ENCODE measurements at places on chromosomes 6 and 20.

DNA sequence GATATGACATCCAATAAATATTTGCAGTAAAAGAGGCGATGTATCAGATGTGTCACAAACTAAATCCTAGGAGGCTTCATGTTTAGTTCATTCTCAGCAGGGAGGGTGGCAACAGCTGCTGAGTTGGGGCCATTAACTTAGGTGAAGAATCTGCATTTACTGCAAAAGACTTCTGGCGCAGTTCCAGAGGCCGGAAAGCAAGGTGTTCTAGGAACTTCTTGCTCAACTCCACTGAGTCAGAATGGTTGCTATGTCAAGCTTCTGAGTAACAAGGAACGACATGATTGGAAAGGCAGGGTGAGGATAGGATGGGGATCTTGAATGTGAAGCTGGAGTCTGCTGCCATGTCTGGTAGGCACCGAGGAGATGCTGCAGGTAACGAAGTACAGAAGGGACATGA lies 11.7 kb downstream of the ADNP start:
- DNase-seq = no peak

DNA sequence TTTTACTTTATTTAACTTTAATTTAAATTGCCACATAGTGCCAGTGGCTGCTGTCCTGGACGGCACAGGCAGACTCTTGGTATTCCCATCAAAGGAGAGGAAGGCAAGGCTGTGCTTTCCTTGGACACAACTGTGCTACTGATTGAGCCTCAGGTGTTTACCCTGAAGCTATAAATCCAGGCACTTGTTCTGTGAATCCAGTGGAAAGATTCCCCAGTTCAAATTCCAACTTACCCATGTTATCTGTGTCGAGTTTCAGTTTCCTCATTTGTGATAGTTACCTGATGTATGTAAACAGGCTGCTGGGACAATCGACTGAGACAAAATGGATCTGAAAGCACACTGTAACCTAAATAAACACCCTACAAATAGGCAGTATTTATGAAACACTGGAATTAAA lies 57.2 kb downstream of the PLAGL1 start:
- no peak for DNase-seq

GRCh38 chr20:5448449-5449118 lies 131.8 kb upstream of the PROKR2 start:
- DNase-seq = peak; percentile 44

- DNase-seq = no peak
Observed at GRCh38 chr6:7045746-7046145, 62.0 kb upstream of the RREB1 start.

DNA sequence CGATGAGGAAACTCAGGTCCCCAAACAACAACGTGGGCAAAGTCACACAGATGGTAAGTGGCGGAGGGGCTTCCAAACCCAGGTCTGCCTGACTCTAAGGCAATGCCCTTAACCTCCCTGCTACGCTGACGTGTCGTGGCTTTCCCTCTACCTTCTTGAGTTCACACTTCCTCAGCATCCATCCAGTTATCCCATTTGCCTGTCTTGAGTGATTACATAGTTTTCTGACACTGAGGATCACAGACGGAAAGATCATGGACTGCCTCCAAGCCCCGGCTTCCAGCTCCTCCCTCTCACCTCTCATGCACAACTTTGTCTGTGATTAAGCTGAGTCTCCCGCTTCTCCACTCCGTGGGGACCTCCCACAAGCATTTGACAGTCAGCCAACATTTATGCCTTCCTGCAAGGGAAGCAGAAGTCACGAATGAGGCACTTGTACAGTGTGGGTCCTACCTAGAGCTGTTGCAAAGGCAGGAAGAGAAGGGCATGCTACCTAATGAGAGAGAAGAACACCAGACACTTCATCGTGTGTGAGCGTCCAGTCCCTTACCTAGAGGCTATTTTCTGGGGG lies 33.8 kb downstream of the TBC1D7 start:
- DNase-seq = no peak

DNA sequence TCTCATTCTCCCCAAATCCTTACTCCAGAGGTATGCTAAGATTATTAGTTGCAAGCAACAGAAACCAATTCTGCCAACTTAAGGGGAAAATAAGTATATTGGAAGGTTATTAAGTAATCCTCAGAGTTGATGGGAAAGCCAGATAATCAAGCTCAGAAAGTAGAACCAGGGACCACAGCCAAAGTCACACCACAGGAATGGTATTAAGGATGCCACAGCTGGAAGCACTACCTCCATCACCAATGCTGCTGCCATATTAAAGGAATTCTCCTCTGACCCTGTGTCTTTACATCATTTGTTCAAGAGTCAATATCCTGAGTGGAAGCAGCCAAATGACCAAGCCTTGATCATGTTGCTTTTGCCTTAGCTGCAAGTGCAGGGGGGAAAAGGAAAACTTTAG lies 9.9 kb downstream of the PROCR start:
- DNase-seq = no peak

DNA sequence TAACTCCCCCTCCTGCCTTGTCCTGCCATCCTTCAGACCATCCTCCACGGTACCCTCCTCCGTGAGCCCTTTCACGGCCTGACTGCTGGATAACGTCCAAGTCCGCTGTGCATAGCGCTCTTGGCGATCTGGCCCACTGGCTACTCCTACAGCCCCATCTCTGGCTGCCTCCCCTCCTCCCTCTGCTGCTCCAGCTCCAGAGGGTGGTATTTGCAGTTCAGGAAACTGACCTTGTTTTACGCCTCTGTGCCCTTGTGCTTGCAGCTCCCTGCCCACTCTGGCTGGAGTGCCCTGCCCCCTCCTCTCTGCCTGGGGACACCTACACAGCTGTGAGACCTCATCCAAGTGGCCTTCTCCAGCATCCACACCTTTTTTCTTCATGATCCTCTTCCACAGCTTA lies 6.5 kb upstream of the RREB1 start:
- no peak for DNase-seq

- DNase-seq = no peak
Observed at GRCh38 chr20:19223640-19224039, 11.2 kb downstream of the SLC24A3 start.

DNA sequence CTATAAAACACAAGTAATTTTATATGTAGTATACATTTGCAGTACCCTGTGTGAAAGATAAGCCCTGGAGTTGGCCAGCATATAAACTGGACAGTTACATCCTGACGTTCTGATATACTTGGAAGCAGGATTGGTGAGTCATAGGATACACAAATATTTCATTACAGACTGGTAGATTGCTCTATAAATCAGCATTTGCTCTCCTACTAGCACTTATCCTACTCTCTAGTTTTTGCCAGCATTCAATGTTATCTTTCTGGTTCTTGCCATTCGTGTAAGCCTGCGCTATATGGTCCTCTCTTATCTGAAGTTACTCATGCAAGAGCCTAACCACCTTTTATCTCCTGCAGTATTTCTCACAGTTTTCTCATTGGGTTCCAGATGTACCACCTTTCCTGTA lies 680.2 kb upstream of the MMS22L start:
- DNase-seq = no peak

GRCh38 chr20:8394308-8394945 lies 262.4 kb downstream of the PLCB1 start:
- no peak for DNase-seq

- no peak for DNase-seq
Observed at GRCh38 chr6:144578385-144579350, 293.5 kb downstream of the UTRN start.

GRCh38 chr6:107784669-107785068 lies 39.4 kb downstream of the SCML4 start:
- DNase-seq = no peak

DNA sequence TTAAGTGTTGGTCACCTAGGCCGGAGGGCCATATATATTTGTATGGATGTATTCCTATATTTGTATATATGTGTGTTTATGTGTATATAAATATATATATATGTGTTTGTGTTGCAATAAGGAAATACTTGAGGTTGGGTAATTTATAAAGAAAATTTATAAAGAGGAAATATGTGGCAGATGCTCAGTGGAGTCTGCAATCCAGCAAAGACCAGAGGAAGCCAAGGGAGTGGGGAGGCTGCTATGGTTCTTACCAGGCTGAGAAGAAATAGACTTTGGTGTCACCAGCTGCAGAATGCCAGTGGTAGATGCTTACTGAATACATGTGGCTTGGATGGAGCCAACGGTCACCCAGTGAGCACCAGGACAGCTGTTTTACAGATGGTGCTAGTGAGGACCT lies 97.4 kb upstream of the ELOVL5 start:
- DNase-seq = no peak

DNA sequence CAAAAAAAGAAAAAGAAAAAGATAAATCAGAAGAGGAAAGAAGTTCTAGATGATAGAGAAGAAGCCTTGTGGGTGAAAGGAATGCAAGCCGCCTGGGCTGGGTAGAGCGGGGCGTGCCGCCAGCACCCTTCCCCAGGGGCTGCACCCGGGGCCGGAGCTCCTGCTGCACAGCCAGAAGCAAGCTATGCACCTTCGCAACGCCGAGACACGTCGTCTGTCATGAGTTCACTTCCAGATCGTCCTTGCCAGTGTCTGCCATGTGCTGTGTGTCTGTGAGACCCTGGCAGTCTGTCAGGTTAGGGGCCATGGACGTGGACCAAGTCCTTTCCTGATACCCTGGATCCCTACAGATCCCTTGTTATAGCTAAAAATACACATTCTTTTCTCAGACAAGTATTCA lies 25.5 kb upstream of the ADRM1 start:
- DNase-seq = no peak

- DNase-seq = peak; percentile 66
Observed at GRCh38 chr6:26175428-26176181, 88.4 kb downstream of the HFE start.

- peak; percentile 73 for DNase-seq
Observed at GRCh38 chr6:152948150-152948768, 34.6 kb downstream of the FBXO5 start.

DNA sequence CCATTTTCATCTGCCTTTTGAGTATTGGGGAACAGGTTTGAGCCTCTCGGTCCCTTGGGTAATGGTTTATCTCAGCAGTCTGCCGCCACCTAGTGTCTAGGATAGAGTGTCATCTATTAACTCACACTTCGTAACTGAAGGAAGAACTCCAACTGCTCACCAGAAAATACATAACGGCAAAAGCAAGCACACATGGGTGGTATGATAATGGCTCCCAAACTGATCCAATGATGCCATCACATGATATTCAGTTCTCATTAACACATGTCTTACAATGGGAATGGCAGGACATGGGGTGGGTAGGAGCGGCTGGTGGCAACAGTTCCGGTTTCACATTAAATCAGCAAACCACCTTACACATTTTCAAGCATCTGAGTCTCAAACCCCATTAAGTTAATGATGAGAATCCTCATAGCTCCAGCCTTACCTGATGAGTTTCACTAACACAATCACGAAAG lies 110.7 kb upstream of the PHACTR1 start:
- DNase-seq = peak; percentile 81

- DNase-seq = peak; percentile 87
Observed at GRCh38 chr20:48620507-48621375, 207.1 kb downstream of the PREX1 start.

GRCh38 chr6:33008944-33009861 lies at the start of gene HLA-DOA:
TSS of gene HLA-DOA (minus strand) at chr6:33009591.
- peak; percentile 65 for DNase-seq

GRCh38 chr6:116012471-116012949 lies 48.2 kb downstream of the FRK start:
- DNase-seq = no peak

GRCh38 chr6:139570166-139570565 lies 195.7 kb upstream of the CITED2 start:
- DNase-seq = no peak

- peak; percentile 20 for DNase-seq
Observed at GRCh38 chr6:26383624-26384417, 913 bp downstream of the BTN2A2 start.

GRCh38 chr6:44278774-44279697 lies 8.8 kb downstream of the TMEM151B start:
- no peak for DNase-seq

GRCh38 chr6:44668976-44669934 lies 281.7 kb downstream of the CDC5L start:
- no peak for DNase-seq

DNA sequence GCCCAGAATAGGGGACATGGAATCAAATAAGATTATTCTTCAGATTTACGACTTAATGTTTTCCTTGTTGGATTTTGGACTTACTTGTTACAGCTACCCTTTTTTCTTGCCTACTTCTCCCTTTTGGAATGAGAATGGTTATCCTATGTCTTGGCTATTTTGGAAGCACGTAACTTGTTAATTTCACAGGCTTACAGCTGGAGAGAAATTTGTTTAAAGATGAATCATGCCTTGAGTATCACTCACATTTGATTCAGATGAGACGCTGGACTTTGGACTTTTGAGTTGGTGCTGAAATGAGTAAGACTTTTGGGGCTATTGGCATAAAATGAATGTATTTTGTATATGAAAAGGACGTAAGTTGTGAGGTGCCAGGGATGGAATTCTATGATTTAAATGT lies 83.3 kb downstream of the SMPDL3A start:
- no peak for DNase-seq

DNA sequence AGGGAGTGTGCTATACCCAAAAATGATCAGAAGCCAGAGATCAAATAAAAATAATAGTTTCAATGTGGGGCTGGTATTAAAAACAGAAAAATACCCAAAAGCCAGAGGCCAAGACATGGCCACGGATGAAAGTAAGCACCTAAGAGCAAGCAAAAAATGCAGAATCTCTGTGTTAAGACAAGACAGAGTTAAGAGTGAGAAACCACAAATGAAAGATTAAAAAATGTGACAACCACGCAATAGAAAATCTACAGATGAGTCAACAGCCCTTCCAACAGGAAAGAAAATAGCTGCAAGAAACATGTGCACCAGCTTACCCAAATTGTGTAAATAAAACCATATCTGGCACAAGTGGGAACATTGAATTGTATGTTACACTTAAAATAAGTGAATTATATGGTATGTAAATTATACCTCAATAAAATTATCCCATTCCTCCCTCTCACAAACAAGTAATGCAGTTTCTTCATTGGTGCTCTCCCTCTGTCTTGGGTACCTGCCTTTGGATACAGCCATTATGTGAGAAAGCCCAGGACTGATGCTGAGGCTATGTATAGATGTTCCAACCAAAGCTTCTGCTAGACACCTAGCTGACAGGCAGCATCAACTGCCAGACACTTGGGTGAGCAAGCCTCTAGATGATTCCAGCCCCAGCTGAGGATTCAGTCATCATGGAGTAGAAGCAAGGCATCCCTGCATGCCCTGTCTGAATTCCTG lies 55.3 kb upstream of the UFL1 start:
- no peak for DNase-seq

- no peak for DNase-seq
Observed at GRCh38 chr20:19181552-19181951, 30.9 kb upstream of the SLC24A3 start.

- no peak for DNase-seq
Observed at GRCh38 chr6:38159596-38159995, 340.1 kb downstream of the ZFAND3 start.

DNA sequence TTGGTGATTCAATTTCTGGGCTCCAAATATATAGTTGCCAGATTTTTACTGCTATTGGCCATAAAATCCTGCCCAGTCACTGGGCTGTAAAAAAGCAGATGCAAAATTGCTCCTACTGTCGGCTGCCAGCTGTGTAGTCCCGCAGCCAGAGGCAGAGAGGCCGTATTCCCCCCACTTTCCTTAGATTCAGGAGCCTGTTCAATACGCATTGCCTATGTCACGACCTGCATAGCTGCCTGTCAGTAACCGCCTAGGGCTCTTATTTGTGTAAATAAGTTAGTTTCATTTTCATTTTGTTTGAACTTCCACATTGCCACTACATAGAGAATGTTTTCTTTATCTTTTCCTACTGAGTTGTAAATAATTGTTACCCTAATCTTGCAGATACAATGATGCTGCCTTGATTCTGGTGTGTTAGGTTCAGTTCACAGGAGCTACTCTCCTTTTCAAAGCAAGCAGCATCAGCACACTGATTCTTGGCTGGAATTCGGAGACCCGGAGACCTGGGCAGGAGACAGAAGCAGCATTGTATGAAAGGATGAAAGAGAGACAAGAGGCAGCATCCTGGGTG lies 46.0 kb upstream of the UST start:
- DNase-seq = peak; percentile 38

Measured in Ammon's horn (tissue), 1 donor.